ENCODE measurements at places on chromosomes 7 and 10.

DNA sequence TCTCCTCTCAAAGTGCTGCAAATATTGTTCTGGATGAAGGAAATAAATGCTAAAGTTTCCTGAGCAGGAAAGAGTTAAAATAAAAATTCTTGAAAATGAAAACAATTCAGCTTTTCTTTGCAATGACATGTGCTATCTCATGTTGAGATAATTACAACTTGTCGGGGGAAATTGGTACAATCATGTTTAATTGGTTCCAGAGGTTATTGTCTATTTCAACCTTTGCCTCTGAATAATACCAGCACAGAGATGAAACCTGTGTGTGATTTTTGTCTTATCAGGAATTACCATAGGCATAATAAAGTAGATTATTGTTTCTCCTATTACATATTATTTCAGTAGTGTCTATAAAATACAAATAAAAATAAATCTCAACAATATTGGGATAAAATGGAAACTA, 305.0 kb downstream of the XPNPEP1 start:
- no peak for DNase-seq

- no peak for DNase-seq
Observed at GRCh38 chr10:48653944-48654698, 30.6 kb upstream of the WDFY4 start.

DNA sequence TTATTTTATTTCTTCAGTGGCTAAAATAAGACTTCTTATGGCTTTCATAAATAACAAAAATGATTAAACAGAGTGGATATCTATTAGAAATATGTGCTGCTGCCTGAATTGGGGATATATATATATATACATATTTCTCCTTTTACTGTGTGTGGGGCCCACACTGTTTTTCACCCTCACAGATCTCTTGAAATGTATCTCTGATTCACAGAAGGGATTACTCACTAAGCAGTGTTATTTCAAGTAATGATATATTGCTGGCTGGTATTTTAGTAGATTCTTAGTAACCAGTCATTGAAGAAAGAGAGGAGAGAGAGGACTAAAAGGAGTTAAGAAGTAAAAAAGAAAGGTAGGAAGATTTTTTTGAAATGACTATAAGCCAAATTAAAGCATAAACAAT, 308.6 kb upstream of the NRP1 start:
- DNase-seq, result no peak

GRCh38 chr10:49518566-49518965, 20.4 kb downstream of the ERCC6 start:
- no peak for DNase-seq

GRCh38 chr10:34786464-34786863, 28.6 kb downstream of the PARD3 start:
- DNase-seq, result no peak

- DNase-seq, result peak; percentile 26
Observed at GRCh38 chr10:103507235-103508191, 14.0 kb downstream of the NEURL1 start.

GRCh38 chr7:36838616-36839225, 114.4 kb upstream of the AOAH start:
- no peak for DNase-seq

GRCh38 chr10:95602382-95602781, 41.2 kb upstream of the SORBS1 start:
- DNase-seq, result no peak

DNA sequence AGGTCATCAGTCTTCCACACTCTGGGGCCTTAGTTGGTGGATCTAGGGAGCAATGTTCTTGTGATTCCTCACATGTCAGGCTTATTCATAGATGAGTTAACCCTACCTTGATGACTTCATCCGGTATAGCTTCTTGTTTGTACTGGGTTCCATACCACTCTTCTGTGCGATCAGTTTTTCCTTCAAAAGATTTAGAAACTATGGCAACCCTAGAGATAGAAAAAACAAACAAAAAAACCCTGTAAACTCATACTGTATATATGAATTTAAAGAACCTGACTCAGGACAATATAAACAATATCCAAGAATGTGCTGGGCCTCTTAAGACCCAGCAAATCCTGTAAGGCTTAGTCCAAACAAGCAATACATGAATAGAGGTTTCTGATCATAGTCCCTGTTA, 83.5 kb downstream of the IDE start:
- no peak for DNase-seq

- no peak for DNase-seq
Observed at GRCh38 chr10:28922127-28922526, 244.8 kb downstream of the BAMBI start.

GRCh38 chr7:94972296-94972695, 64.9 kb downstream of the PPP1R9A start:
- DNase-seq, result no peak

GRCh38 chr10:94038024-94038423, 44.3 kb downstream of the PLCE1 start:
- DNase-seq, result no peak

- DNase-seq, result peak; percentile 50
Observed at GRCh38 chr7:330511-331230, 40.7 kb downstream of the FOXL3 start.

DNA sequence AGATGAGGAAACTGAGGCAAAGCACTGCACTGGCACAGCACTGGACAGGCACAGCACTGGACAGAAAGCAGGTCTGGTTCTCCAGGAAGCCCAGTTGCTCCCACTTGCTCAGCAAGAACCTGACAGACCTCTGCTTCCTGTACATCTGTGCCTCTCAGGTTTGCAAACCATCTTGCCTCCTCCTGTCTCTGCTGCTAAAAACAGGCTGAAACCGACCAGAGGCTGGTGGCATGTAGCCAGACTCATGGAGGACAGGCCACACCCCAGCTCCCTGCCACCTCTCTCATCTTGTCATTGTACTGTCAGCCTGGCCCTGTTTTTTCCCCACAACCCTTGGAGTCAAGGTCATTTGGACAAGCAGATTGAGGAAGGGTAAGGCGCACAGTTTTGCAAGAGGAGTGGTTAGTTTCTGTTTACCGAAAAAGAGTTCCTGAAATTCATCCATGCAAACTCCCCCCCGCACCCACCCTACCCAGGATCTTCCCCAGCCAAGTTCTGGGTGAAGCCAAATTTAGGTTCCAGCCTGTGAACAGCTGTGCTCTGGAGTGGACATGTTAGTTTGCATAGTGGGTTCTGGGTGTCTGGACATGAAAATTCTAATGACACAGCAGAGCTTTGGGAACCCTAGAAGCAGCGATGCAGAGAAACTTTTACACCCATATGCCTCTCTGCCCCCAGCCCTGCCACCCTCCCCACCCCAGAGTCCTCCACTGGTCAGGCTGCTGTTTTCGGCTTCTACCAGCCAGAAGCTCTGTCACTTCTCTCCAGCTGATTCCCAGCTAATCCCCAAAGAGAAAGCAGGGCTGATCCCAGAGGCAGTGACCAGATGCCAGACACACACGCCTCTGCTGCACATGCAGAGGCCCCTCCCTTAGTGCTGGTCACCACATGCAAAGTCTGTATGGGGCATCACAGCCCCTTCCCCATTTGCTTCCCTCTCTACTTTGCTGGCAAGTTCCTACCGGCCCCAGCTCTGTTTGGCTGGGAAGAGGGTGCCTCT, 8.5 kb upstream of the C10orf105 start:
- peak; percentile 87 for DNase-seq

GRCh38 chr10:79266084-79266483, 81.2 kb upstream of the PPIF start:
- DNase-seq, result no peak

DNA sequence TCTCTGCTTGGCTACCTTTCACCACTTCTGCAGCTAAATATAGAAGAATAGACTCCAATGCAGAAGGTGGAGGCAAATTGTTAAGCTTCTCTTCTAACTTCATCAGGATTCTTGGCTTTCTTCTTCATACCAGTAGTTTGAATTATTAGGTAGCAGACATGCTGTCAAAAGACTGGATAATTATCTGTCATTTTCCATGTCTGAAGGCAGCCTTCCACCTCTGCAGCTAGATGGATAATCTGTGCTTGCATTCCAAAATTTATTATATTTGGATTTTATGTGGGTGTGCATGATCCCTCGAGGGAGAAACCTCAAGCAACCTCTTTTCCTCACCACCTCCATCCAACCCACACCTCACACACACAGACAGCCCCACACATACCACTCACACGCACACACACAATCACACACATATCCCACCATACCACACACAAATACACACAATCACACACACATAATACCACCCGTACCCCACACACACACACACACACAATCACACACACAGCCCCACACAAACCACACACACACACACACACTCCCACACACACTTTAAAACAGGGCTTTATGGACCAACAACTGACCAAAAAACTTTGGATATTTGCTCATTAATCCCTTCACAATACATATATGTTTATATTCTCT, 145.0 kb downstream of the C7orf25 start:
- no peak for DNase-seq

DNA sequence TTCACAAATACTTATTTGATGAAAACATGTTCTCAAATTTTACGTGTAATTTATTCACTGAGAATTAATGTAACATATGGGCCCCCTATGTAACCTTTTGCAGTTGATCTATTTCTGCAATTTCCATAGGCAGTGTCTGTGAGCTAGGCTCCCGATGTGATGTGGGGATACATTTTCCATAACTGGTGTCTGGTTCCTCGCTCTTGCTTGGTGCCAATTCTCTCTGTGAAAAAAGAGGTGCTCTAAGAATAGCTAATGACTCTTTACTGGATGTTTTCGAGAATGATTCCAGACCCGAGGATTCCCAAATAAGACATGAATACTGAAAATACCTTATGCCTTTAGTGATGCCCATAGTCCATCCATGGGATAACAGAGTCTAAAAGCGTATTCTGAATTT, 286.7 kb upstream of the FZD8 start:
- no peak for DNase-seq

DNA sequence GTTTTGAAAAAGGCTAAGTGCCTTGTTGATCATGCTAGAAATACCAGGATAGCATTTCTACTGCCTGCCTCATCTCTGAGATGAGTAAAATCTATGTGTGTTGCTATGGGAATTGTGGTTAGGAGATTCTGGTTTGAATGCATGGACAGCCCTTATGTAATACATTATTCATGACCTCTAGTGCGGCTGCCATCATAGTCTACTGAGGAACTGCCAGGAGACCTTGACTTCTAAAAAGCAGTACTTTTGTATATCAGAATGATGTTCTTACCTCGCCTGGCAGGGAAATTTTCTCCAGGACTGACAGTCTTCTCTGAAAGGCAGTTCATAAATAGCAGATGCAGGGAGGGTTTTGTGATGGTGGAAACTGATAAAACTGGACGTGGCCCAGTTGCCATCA, 248.5 kb downstream of the NSUN6 start:
- no peak for DNase-seq

DNA sequence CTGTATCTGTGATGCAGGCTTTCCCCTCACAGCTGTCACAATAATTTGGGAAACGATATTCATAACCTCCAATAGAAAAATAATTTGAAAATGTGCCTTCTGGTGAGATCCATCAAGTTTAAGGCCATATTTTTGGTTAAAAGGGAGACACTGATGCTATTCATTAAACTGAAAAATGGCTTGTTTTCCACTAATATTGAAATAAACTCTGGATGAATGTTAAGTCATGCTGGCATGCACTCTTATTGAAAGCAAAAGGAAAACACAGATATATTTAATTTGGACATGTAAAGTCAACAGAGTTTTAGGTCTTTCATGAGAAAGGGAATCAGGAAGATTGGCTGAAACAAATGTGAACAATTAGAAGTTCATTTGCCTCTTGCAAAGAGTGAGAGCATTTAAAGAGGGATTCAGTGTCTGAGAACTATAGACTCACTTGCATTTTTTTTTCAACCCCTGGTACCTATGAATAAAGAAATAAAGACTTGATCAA, 879.2 kb downstream of the LRMDA start:
- DNase-seq, result no peak

DNA sequence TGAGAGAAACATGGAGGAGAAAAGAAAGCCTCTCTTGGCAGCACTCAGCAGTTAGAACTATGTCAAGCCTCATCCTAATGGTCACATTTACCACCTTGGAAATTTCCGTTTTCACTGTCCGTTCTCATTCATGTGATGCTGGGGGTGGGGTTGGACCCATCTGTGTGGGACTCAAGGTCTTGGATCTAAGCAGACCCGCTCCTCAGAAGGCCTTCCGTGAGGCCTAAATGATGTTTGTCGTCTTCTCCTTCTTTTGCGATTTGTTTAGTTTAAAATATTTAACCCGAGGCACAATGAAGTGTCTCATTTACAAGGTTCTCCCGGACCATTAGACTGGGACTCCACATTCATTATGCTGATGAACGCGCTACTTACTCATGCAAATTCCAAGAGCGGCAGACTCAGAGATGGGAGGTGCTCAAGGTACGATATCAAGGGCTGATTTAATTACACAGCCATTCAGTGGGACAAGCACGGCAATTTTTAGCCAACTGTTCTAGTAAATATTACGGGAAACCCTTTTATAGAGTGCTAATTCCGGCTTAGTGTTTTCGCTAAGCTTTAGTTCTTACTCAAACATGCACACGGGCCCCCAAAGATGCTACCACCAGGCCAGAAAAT, 109.1 kb upstream of the EFCAB10 start:
- DNase-seq, result no peak

GRCh38 chr10:119666709-119667004, 15.5 kb downstream of the BAG3 start:
- no peak for DNase-seq

DNA sequence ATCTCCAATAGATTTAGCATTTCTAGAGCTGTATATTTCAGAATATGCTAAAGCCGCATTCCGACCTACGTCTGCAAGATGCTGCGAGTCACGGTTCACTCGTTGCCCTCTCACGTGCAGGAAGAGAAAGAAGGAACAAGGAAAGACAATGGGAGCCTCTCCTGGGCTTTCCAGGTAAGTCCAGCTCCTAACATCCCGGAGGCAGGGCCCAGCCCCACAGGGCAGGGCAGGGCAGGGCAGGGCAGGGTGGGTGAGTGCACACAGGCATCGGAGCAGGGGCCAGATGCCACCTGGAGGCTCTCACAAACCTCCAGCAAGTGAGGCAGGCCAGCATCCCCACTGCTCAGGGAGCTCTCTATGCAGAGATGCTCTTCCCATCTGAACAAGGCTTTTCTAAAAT, 50.8 kb downstream of the VOPP1 start:
- peak; percentile 76 for DNase-seq

DNA sequence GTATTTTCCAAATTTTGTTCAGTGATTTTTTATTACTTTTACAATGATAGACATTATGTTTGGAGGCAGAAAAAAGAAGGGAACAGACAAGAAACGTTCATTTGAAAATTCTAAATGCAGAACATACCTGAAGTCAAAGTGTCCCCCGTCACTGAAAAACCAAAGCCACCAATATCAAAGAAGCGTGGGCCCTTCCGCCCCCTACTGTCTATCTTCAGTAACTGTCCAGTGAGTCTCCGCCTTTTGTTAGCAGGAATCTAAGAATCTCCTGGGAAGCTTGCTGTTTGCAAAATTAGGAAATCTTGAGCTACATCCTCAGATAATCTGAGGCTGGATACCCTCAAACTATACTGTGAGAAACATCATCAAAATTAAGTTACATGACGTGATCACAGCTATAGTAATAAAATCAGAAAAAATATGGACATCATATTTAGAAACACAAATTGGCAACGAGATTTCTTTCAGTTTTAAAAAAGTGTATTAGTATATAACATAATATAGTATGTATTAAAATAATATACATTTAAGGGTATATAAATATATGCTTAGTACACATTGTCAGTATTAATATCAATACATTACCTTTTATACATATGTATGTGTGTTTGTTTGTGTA, 169.3 kb upstream of the AKR1E2 start:
- DNase-seq, result peak; percentile 57

All from mucosa of descending colon (tissue), 3 donors.